ENCODE measurements at places on chromosomes 1 and 21. TPM values are rescaled to one million over a fixed set of nuclear protein-coding genes. Genes with fewer than 3 reads are reported as not detected.

NPR1 gene
- 1.6 TPM for total RNA-seq

CYP4A22 gene
- total RNA-seq = not detected

FCGR1A gene
- total RNA-seq = not detected

CASQ2 gene
- not detected for total RNA-seq

TTC13 gene
- total RNA-seq = 18.6 TPM

MNDA gene
- not detected for total RNA-seq

PTPN22 gene
- 0.86 TPM for total RNA-seq

PLA2G2D gene
- total RNA-seq = not detected

PADI3 gene
- under 0.01 TPM for total RNA-seq

TACSTD2 gene
- 17.7 TPM for total RNA-seq

TPTE gene
- 0.43 TPM for total RNA-seq

SLAMF8 gene
- not detected for total RNA-seq

TNNT2 gene
- total RNA-seq = 3.5 TPM

SUSD4 gene
- not detected for total RNA-seq

ADGRL2 gene
- total RNA-seq = 11.6 TPM

FCRL6 gene
- not detected for total RNA-seq

TFAP2E gene
- total RNA-seq = 0.32 TPM

TMPRSS15 gene
- not detected for total RNA-seq

VANGL1 gene
- 10.8 TPM for total RNA-seq

OR10J5 gene
- total RNA-seq = not detected

TSPEAR gene
- total RNA-seq = not detected
